ENCODE measurements at places on chromosomes 6 and 20.

DNA sequence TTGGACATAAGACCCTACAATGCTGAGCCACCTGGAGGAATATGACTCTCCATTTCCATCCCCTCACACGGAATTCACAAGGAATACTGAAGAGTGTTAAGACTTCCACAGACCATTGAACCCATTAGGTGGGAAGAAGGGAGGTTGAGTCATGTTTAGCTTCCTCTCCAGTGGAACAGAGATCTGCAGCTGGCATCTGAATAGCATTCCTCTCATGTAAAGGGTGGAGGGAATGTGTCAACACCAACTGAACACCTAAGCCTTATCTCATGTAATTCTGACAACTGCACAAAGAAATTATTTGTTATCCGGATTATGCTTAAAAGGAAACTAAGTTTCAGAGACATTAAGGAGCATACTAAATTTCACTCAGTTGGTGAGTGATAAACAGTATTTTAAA lies 705.9 kb downstream of the MAFB start:
- no peak for DNase-seq

- no peak for DNase-seq
Measured at GRCh38 chr20:60142587-60142986, 184.4 kb downstream of the CDH26 start.

DNA sequence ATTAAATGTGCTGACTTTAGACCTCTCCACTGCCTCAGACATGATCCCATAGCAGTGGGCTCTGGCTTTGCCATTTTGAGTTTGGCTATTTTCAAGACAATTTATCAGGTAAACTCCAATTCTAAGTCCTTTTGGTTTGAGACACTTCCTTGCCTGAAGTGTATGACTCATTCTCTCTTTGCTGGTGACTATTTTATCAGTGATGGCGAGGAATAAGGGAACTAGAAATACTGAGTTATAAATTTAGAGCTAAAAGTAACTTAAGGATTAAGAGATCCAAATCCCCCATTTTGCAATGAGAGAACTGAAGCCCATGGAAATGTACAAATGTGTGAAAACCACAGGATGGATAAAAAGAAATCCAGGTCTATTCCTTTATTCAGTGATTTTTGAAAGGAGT lies 30.9 kb upstream of the CD83 start:
- no peak for DNase-seq

- DNase-seq, result no peak
Measured at GRCh38 chr6:6270948-6271535, 49.4 kb downstream of the F13A1 start.

DNA sequence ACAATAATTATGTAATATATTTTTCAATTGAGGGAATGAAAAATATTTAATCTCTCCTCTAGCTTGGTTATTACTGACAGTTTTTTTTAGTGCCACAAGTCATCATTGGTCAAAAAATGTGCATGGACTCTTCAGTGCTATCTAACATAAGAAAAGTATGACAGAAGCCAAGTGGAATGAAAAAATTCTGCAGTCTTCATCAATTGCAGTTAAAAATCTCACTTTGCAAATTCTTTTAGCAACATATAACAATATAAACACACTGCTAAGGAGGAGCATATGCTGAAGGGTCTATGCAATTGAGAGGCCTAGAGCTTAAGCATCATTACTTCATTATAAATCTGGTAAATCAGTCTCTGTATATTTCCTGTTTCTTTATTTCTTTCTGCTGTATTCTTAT lies 175.1 kb downstream of the ARHGAP18 start:
- no peak for DNase-seq

GRCh38 chr20:46085179-46085851 lies 4.4 kb downstream of the NCOA5 start:
- DNase-seq, result no peak

Measured in GM04504 (cell line).